ENCODE measurements at places on chromosomes 13 and 19. TPM values are rescaled to one million over a fixed set of nuclear protein-coding genes. Genes with fewer than 3 reads are reported as not detected.

The TICAM1 gene
- total RNA-seq, result 6.2 TPM

The RGS9BP gene
- 0.31 TPM for total RNA-seq

The BRCA2 gene
- 3.3 TPM for total RNA-seq

- DNase-seq, result no peak
Measured at GRCh38 chr13:27088619-27089018, 83.0 kb downstream of the USP12 start.

GRCh38 chr13:105084931-105085330, 1450.5 kb downstream of the EFNB2 start:
- DNase-seq, result no peak

GRCh38 chr13:20460761-20461160, 64.9 kb downstream of the CRYL1 start:
- no peak for DNase-seq

- no peak for DNase-seq
Measured at GRCh38 chr13:62246581-62246980, 830.9 kb upstream of the PCDH20 start.

DNA sequence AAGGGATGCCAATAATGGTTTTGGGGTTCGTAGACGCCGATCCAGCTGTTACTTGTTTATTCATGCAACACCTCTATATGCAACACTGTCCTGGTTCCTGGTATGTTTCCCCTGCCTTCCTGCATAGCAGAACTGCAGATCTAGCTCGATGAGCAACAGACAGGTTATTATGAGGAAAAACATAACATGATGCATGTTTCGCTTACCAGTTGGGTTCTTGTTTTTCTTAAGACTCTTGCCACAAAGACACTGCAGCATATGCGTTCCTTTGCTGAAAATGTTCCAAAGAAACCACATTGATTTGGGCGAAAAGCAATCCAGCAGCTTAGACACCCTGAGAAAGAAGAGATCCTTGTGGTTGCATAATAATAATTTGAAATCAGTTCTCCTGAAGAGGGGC, 583 bp downstream of the FGF14 start:
- no peak for DNase-seq

- DNase-seq, result no peak
Measured at GRCh38 chr13:60627071-60627686, 230.2 kb downstream of the TDRD3 start.

DNA sequence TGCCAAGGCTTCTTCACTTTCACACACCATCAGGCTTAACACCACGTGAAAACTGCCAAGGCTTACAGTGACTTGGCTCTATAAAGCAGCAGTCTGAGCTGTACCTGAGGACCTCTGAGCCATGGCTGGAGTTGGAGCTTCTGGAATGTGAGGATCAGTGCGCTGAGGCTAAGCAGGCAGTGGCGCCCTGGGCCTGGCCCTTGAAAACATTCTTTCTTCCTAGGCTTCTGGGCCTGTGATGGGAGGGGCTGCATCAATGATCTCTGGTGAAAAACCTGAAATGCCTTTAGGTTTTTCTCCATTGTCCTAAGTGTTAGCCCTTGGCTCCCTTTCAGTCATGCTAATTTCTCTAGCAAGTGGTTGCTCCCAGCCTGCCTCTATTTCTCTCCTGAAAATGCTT, 192.5 kb upstream of the PCDH20 start:
- no peak for DNase-seq
